Activated CD4-positive, alpha-beta T cell treated with anti-CD3 and anti-CD28 coated beads, Interleukin-2, amount 10 ng/mL, durations not matched to agents 24 days and 14 days (primary cell): ENCODE measurements at places on chromosomes 1 and 21.

GRCh38 chr1:232880354-232880753 is 70.1 kb upstream of the NTPCR start:
- no peak for DNase-seq

GRCh38 chr1:89555550-89555949 is 30.9 kb downstream of the LRRC8B start:
- no peak for DNase-seq

- no peak for DNase-seq
These were observed 55.4 kb upstream of the GRHL3 start for GRCh38 chr1:24263746-24264145.

DNA sequence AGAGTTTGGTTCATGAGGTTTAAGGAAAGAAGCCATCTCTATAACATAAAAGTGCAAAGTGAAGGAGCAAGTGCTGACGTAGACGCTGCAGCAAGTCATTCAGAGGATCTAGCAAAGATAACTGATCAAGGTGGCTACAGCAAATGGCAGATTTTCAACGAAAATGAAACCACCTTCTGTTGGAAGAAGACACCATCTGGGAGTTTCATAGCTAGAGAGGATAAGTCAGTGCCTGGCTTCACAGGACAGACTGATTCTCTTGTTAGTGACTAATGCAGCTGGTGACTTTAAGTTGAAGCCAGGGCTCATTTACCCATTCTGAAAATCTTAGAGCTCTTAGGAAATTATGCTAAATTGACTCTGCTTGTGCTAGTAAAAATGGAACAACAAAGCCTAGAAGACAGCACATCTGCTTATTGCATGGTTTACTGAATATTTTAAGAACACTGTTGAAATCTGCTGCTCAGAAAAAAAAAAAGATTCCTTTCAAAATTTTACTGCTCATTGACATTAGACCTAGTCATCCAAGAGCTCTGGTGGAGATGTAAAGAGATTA is 10.5 kb downstream of the MAEL start:
- peak; percentile 59 for DNase-seq

GRCh38 chr1:168136709-168137514 is at the start of gene GPR161:
GPR161 (minus strand) TSS chr1:168136930; CDS start chr1:168104850, 32,080 bp downstream.
- DNase-seq: peak; percentile 79

- DNase-seq: peak; percentile 77
These were observed 2.4 kb downstream of the ATP2B4 start for GRCh38 chr1:203629016-203629506.

DNA sequence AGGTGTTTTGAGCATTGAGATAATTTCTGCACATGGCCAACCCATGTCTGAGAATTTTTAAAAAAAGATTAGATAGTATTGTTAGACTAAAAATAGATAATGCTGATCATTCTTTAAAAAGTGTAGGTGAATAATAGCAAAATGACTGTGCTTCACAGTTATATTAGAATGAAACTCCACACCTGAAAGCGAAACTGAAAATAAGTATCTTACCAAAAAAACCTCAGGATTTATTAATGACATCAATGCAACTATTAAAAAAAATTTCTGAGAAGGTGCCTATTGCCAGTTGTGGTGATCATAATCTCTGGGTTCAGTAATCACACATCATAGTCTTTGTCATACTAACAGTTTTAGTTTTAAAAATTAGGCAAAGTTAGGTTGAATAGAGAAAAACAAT is 36.5 kb downstream of the PLA2G4A start:
- DNase-seq: no peak

- no peak for DNase-seq
These were observed 26.1 kb downstream of the PROK1 start for GRCh38 chr1:110477041-110477440.

DNA sequence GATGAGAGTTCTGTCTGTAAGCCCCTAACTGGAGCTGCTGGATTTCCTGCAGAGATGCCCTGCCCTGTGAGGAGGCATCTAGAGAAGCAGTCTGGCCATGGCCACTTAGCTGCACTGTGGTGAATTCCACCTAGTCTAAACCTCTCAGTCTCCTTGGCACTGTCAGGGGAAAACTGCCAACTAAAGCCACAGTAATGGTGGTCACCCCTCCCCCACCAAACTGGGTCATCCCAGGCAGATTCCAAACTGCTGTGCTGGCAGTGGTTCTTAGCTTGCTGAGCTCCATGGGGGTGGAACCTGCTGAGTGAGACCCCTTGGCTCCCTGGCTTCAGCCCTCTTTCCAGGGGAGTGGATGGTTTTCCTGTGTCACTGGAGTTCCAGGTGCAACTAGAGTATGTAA is 740.6 kb downstream of the RWDD3 start:
- DNase-seq: no peak
